ENCODE measurements at places on chromosomes 1 and 21.

GRCh38 chr1:114111731-114112641, 41.7 kb downstream of the SYT6 start:
- no peak for DNase-seq

GRCh38 chr1:83815330-83815729, 183.6 kb downstream of the TTLL7 start:
- no peak for DNase-seq

DNA sequence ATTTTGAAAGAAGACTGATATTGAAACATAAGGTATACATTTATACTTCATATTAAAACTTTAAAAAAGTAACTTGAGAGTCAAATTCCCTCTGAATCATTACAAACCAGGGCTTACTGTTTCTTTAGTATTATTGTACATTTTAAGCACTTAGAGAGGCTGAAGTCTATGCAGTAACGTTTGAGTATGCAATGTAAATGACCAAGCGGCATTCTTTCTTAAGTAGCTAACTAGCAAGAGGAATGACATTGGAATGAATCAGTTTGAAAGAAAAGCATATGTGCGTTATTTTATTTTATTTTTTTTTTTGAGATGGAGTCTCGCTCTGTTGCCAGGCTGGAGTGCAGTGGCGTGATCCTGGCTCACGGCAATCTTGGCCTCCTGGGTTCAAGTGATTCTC, 24.3 kb downstream of the WNT2B start:
- no peak for DNase-seq

DNA sequence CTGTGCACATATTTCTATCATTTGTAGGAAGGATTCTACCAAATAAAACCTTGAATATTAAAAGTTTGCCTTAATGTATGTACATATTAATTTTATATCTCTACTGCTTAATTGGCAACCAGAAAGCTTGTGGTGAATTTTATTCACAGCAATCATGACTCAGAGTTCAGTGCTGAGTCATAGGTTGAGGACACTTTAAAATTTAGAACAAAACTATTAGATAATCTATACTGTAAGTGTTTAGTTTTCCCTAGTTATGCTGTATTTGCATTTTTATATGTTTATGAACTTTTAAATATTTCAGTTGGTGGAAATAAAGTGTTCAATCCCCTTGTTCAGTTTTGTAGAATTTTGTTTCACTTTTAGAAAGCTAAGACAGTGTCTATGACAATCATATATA, 841.5 kb downstream of the KCNT2 start:
- DNase-seq, result no peak

- no peak for DNase-seq
These were observed 2.2 kb upstream of the IL20 start for GRCh38 chr1:206863266-206863665.

DNA sequence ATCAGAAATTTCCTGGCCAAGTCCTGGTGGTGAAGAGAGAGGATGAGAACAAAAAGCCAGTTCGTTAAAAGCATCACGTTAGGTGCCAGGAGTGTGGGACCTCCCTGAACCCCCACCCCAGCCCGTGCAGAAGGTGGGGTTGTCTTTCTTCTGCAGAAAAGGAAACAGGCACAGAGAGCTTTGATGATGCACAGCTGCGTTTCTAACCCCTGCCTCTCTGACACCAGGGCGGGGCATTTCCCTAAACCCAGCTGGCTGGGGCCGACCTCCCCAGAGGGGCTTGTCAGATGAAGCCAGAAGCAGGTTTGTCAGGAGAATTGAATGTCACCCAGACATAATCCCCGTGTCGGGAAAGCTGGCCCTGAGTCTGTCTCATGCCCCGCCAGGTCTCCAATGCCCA, 189.3 kb upstream of the EDN2 start:
- no peak for DNase-seq

DNA sequence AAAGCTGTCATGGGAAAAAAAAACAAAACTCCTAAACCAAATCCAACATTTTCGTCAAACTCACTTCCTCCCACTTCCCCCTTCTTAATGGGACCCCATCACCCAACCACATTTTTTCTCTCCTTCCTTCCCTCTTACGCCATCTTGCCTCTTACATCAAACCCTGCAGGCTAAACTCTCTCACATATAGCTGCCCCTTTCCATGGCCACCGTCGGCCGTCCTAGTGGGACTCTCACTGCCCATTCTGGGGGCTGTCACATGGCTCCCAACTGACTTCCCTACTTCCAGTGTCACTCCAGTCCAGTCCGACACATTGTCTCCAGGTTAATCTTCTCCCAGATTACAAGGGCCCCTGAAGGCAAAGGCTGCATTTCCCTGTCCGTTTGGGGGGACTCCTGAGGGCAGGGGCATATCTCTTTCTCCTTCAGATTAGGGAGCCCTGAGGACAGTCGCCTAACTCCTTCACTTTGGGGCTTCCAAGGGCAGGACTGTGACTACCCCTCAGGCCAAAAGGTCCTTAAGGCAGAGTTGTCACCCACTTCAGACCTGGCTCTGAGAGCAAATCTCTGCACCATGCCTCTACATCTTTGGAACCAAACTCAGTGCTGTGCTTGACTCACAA, 658 bp downstream of the UBXN11 start:
- DNase-seq, result no peak

- no peak for DNase-seq
These were observed 131.6 kb downstream of the SNX7 start for GRCh38 chr1:98793136-98793535.

DNA sequence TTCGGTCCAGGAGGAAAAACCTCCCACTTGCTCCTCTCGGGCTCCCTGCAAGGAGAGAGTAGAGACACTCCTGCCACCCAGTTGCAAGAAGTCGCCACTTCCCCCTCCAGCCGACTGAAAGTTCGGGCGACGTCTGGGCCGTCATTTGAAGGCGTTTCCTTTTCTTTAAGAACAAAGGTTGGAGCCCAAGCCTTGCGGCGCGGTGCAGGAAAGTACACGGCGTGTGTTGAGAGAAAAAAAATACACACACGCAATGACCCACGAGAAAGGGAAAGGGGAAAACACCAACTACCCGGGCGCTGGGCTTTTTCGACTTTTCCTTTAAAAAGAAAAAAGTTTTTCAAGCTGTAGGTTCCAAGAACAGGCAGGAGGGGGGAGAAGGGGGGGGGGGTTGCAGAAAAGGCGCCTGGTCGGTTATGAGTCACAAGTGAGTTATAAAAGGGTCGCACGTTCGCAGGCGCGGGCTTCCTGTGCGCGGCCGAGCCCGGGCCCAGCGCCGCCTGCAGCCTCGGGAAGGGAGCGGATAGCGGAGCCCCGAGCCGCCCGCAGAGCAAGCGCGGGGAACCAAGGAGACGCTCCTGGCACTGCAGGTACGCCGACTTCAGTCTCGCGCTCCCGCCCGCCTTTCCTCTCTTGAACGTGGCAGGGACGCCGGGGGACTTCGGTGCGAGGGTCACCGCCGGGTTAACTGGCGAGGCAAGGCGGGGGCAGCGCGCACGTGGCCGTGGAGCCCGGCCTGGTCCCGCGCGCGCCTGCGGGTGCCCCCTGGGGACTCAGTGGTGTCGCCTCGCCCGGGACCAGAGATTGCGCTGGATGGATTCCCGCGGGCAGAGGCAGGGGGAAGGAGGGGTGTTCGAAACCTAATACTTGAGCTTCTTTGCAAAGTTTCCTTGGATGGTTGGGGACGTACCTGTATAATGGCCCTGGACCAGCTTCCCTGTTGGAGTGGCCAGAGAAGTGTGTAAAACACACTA, 45.3 kb downstream of the MRPL39 start:
- no peak for DNase-seq

DNA sequence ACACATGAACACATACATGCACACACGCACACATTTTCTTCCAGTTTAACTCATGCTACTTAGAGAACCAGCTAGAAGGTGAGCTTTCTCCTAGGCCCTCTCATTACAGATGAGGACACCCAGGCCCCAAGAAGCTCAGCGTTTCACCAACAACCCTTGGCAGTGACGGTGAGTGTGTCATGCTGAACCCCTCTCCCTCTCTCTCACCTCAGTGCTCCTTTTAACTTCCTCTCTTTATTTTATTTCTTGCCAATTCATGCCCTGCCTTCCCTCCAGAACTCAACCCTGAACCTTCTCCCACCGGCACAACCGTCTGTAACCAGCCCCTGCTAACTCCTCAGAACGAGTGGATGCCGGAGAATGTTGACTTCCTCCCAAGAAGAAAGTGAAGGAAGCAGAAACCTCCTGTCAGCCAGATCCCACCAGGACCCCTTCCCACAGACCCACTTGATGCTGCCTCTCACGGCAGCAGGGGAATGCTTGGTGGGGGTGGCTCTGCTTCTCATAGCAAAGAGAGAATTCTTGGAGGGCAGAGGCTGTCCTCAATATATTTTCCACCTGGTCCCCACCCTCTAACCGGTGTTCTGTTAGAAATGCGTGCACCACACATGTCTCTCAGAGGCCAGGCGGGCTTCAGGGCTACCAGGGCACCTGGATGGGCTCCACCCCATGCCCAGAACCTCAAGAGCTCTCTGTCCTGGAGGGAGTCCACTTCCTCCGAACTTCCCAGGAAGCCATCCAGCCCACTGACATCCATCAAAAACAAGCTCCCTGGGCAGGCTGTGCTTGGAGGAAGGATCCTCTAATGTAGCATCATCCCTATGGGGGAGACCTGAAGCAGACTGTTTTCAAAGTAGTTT, 134.0 kb downstream of the TOMM20 start:
- DNase-seq, result no peak
